ENCODE measurements at places on chromosomes 1 and 21.

DNA sequence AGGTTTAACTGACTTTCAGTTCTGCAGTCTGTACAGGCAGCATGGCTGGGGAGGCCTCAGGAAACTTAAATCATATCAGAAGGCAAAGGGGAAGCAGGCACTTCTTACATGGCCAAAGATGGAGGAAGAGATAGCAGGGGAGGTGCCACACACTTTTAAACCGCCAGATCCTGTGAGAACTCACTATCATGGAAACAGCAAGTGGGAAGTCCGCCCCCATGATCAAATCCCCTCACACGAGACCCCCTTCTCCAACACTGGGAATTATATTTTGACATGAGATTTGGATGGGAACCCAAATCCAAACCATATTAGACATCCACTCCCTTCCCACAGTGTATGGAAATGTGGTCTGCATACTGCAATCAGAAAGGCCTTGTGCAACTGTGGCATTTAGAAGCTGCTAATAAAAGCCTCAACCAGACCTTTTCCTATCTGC lies 148.2 kb downstream of the FCRL5 start:
- peak overlapping the region; percentile 13 for H3K4me3 ChIP-seq
- no peaks in the 10 kb centered on the region for H3K36me3 ChIP-seq
- peaks cover 24% of the 10 kb centered on the region for H3K4me1 ChIP-seq
- peaks cover 11% of the 10 kb centered on the region for H3K27me3 ChIP-seq

- H3K4me3 ChIP-seq: no peak overlapping the region
- no peaks in the 10 kb centered on the region for H3K27me3 ChIP-seq
- H3K36me3 ChIP-seq: peaks cover 6% of the 10 kb centered on the region
- peaks cover 29% of the 10 kb centered on the region for H3K4me1 ChIP-seq
Observed at GRCh38 chr1:39258146-39258924, 53.8 kb downstream of the MACF1 start.

DNA sequence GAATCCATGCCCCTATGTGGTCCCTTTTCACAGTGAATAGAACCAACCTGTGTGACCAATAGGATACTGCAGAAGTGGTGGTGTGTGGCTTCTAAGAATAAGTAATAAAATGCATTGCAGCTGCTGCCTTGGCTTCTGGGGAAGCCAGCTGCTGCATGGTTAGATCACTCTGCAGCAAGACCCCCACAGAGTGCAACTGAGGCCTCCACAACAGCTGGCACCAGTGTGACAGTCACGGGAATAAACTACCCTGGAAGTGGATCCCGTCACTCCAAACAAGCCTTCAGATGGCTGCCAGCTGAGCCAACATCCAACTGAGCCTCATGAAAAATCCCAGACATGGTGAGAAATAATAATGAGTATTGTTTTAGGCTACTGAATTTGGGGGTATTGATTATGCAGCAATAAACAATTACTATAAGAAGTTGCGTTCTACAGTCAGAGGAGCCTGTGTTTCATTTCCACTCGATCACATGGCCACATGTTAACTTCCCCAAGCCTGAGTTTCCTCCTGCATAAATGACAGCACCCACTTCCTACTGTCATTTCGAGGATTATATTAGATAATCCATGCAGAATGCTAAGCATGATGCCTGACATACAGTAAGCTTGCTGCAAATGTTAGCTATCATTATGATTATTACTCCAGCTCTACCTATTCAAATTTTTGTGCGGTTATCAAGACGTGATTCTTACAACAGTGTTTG lies 20.8 kb upstream of the COG2 start:
- no peak for ATAC-seq
- no peaks in the 10 kb centered on the region for H3K36me3 ChIP-seq
- H3K27me3 ChIP-seq: peaks cover 41% of the 10 kb centered on the region
- H3K27ac ChIP-seq: no peak overlapping the region
- H3K4me1 ChIP-seq: peaks cover 5% of the 10 kb centered on the region

GRCh38 chr1:117106478-117106877 lies 15.1 kb downstream of the TRIM45 start:
- no peaks in the 10 kb centered on the region for H3K4me1 ChIP-seq
- no peak overlapping the region for H3K4me3 ChIP-seq
- no peak overlapping the region for H3K27ac ChIP-seq
- H3K27me3 ChIP-seq: no peaks in the 10 kb centered on the region
- H3K36me3 ChIP-seq: peaks cover 25% of the 10 kb centered on the region
- no peak for ATAC-seq
